ENCODE measurements at places on chromosomes 12 and 14. TPM values are rescaled to one million over a fixed set of nuclear protein-coding genes. Genes with fewer than 3 reads are reported as not detected.

KRT85 gene
- polyA plus RNA-seq, result not detected

RDH11 gene
- polyA plus RNA-seq, result 73.5 TPM

CFAP54 gene
- polyA plus RNA-seq, result 0.38 TPM

DNA sequence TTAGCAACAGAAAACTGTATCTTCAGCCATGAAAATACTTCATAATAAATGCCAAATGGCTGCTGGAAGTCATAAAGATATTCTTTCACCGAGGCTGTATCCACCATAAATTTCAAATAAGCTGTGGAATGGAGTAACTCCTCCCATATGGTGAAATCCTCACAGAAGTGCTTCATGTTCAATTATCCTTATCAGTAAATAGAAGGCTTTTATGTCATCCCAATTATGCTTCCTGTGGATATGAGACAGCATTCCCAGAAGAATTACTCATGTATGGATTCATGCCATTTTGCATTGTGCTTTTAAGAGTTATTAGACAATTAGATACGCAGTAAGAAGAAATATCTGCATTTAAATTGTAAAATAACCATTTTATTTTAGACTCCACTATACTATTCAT lies 99.0 kb downstream of the RTN1 start:
- no peak for DNase-seq

DNA sequence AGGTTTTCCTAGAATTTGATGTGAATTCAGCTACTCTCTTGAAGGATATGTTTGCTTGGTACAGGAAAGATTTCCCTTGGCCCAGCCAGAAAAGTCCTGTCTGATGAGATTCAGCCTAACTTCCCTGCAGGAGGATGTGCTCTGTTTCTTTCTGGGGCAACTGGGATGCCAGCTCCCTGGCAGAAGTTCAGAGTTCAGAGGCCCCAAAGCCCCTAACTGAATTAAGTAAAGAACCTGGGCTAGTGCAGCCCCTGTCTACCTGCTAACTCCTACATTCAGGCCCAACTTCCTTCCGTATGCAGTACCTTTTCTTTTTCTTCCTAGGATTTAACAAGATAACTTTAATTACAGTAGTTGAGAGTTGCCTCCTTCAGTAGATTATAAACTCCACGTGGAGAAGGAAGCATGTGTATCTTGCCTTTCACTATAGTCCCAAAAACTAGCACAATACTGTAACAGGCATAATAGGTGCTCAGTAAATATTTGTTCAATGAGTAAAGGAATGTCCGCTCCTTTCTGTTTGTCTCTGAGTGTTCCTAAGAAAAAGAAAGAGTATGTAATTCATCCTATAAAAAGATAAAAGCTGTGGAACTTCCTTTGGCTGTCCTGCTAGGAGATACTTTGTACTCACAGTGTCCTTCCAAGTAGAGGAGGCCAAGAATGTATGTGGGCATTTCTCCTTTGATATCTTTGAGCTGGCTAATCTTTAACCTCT lies 141.0 kb downstream of the SLC8A3 start:
- DNase-seq, result no peak

DNA sequence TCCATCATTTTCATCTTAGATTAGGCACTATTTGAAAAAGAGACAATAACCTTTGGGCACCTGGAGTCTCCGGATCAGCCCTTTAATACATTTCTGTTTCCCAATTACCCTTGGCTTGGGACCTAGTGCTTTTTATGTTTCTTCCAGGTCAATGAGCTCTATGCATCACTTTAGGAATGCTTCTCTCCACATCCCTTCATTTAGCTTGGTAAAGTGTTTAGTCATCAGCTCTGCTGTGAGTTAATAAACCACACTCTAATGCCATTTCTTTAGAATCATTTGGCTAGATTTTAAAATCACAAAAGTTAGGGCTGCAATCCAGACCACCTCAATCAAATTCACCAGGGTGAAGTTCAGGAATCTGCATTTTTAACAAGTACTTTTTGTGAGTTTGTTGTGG lies 41.7 kb downstream of the RASSF9 start:
- no peak for DNase-seq

GRCh38 chr12:105033851-105034250 lies 47.7 kb downstream of the NOPCHAP1 start:
- no peak for DNase-seq

All from BJ (cell line).